ENCODE measurements at places on chromosomes 4 and X. TPM values are rescaled to one million over a fixed set of nuclear protein-coding genes. Genes with fewer than 3 reads are reported as not detected.

ARMCX4 gene
- 2.5 TPM for total RNA-seq

VCX3B gene
- not detected for total RNA-seq

SPANXA2 gene
- not detected for total RNA-seq

DNAAF6 gene
- total RNA-seq = not detected

PRRG3 gene
- 0.10 TPM for total RNA-seq

All from cardiac ventricle fibroblast (primary cell).